ENCODE measurements at places on chromosomes 12 and 14. TPM values are rescaled to one million over a fixed set of nuclear protein-coding genes. Genes with fewer than 3 reads are reported as not detected.

Gene LYZ
- not detected for total RNA-seq

GRCh38 chr12:39685854-39686657, 66.5 kb upstream of the ABCD2 start:
- H3K4me1 ChIP-seq, result peaks cover 47% of the 10 kb centered on the region
- H3K36me3 ChIP-seq, result peaks cover 22% of the 10 kb centered on the region
- no peaks in the 10 kb centered on the region for H3K27me3 ChIP-seq
- DNase-seq, result peak; percentile 82
- H3K4me3 ChIP-seq, result peak overlapping the region; percentile 11

Gene SNX6
- total RNA-seq, result 84.3 TPM

GRCh38 chr14:56816574-56817391, 6.5 kb upstream of the OTX2 start:
- H3K4me3 ChIP-seq, result no peak overlapping the region
- no peaks in the 10 kb centered on the region for H3K36me3 ChIP-seq
- H3K27me3 ChIP-seq, result peaks cover 58% of the 10 kb centered on the region
- H3K27ac ChIP-seq, result no peak overlapping the region

Gene CCDC38
- not detected for total RNA-seq

- H3K4me3 ChIP-seq, result no peak overlapping the region
- no peak for DNase-seq
- peaks cover 13% of the 10 kb centered on the region for H3K36me3 ChIP-seq
These were observed 44.4 kb downstream of the DYRK2 start for GRCh38 chr12:67692966-67693365.

Gene PEBP1
- total RNA-seq, result 115 TPM

GRCh38 chr12:81084811-81085350, 7.0 kb downstream of the ACSS3 start:
- no peak overlapping the region for H3K27ac ChIP-seq
- H3K4me3 ChIP-seq, result no peak overlapping the region
- no peak for DNase-seq
- H3K36me3 ChIP-seq, result no peaks in the 10 kb centered on the region
- H3K27me3 ChIP-seq, result no peaks in the 10 kb centered on the region

GRCh38 chr12:111932241-111932640, 80.7 kb downstream of the TMEM116 start:
- H3K27me3 ChIP-seq, result no peaks in the 10 kb centered on the region
- H3K4me3 ChIP-seq, result no peak overlapping the region
- no peaks in the 10 kb centered on the region for H3K4me1 ChIP-seq
- no peak overlapping the region for H3K27ac ChIP-seq

DNA sequence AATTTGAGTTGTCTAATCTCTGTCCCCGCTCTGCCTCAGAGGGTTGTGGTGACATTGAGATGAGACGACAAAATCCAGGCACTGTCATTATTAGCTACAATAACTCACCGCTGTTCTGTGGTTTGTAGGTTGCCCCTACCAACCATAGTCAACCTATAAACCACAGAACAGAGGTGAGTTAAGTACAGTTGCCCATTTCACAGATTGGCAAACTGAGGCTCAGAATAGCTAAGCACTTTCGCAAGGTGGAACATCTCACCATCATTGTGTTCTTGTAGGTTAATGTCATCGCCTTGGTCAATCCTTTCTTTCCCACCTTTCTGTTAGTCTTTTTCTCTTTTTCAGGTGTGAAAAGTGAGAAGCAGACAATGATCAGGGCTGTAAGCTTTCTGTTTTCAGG, 63.4 kb upstream of the LHX5 start:
- no peak overlapping the region for H3K4me3 ChIP-seq
- no peaks in the 10 kb centered on the region for H3K27me3 ChIP-seq
- no peaks in the 10 kb centered on the region for H3K36me3 ChIP-seq

Gene CCDC184
- total RNA-seq, result 1.4 TPM

DNA sequence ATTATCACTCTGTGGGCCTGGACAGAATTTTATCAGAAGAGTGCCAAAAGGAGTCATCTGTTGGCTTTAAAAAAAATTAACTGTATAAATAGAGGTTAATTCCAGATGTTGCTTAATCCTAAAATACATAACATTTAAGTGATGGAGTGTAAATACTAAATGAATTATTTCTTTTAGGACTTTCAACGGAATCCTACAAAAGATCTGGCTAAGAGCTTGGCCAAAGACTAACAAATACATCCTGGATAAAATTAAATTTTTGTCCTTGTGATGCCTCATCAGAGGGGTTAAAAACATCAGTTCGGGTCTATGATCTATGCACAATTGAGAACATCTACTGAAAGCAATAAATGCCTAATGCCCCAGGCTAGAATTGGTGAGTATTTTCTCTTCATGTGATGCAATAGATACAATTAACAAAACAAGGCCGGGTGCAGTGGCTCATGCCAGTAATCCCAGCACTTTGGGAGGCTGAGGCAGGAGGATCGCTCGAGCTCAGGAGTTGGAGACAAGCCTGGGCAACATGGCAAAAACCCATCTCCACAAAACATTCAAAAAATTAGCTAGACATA, 49.8 kb upstream of the RAP1B start:
- no peak for DNase-seq
- no peak overlapping the region for H3K4me3 ChIP-seq
- no peaks in the 10 kb centered on the region for H3K27me3 ChIP-seq
- H3K36me3 ChIP-seq, result no peaks in the 10 kb centered on the region
- H3K27ac ChIP-seq, result no peak overlapping the region

Gene PPM1H
- total RNA-seq, result not detected
